ENCODE measurements at places on chromosomes 6 and 20. TPM values are rescaled to one million over a fixed set of nuclear protein-coding genes. Genes with fewer than 3 reads are reported as not detected.

GRCh38 chr6:90730151-90730673 is 143.3 kb upstream of the MAP3K7 start:
- DNase-seq: no peak

- no peak for DNase-seq
These were observed 92.7 kb downstream of the AGPAT4 start for GRCh38 chr6:161181121-161181520.

- DNase-seq: no peak
These were observed 684.4 kb upstream of the CITED2 start for GRCh38 chr6:140058863-140059262.

Gene THBS2
- total RNA-seq: 519 TPM

Gene MPC1
- 11.8 TPM for total RNA-seq

DNA sequence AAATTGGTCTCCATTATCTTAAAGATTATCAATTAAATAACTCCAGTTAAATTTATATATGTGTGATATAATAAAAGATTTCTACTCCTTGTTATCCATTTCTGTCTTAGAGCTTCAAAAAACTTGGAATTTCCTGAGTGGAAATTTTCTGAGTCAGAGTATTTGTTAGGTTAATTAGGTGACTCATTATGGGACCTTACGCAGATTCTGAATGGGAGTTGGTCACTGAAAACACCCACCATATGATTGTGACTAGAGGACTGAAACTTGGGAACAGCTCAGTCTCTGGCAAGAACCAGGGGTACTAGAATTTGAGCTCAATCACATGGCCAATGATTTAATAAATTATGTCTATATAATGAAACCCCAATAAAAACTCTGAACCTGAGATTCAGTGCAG is 125.4 kb upstream of the HMGCLL1 start:
- peak; percentile 73 for DNase-seq

DNA sequence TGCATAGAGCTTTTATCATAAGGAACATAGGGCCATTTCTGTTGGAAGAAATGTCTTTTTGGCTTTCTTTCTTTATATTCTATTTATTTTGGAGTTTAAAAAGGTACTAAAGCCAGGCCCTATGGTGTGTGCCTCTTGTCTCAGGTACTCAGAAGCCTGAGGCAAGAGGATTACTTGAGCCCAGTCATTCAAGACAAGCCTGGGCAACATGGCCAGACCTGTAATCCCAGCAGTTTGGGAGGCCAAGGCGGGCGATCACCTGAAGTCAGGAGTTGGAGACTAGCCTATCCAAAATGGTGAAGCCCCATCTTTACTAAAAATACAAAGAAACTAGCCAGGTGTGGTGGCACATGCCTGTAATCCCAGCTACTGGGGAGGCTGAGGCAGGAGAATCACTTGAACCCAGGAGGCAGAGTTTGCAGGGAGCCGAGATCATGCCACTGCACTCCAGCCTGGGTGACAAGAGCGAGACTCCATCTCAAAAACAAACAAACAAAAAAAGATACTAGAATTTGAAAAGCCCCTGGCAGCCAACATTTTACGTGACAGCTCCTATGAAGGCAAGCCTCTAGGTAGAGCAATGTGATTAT is 80.0 kb downstream of the CBFA2T2 start:
- no peak for DNase-seq

GRCh38 chr6:100818066-100818465 is 63.1 kb downstream of the ASCC3 start:
- no peak for DNase-seq

Gene EZR
- 41.3 TPM for total RNA-seq

Gene RGS17
- 7.8 TPM for total RNA-seq

Gene DACT2
- total RNA-seq: 0.98 TPM

DNA sequence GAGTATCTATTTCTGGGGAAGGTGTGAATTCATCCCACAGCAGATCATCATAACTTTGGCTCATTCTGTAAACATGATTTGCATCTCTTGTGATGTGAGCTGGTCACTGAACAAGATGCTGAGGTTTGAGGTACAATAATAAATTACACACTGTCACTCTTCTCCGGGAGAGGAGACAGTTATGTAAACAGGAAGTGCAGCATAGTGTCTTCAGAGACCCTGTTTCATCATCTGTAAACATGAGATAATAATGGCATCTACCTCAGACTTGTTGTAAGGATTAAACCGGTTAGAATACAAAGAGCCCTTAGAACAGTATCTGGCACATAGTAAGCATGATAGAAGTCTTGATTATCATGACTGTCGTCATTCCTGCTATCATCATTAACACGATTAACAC is 125.2 kb downstream of the TBC1D7 start:
- DNase-seq: no peak

- no peak for DNase-seq
These were observed 6.5 kb downstream of the GFOD1 start for GRCh38 chr6:13480631-13481501.

- no peak for DNase-seq
These were observed 229.9 kb upstream of the GRIK2 start for GRCh38 chr6:101163611-101164010.

DNA sequence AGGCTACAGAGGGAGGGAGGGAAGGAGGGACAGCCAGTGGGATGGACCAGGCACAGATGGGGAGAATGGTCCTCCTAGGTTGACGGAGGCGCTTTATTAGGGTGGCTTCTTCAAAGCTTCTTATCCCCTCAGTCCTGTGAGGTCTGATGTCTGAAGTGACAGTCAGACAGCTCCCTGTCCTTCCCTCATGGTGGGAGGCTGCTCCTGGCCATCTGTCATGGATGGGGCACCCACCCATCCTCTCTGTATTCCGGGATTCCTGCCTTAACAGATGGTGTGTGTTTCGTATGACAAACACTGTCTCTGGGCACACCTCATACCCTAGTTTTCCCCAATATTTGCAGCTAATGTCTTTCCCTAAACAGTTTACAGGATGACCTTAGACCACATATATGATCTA is 7.9 kb downstream of the RIN2 start:
- DNase-seq: no peak

GRCh38 chr6:133184798-133185372 is 56.3 kb upstream of the EYA4 start:
- DNase-seq: peak; percentile 72

GRCh38 chr6:27280064-27280539 is 32.0 kb downstream of the POM121L2 start:
- peak; percentile 61 for DNase-seq

DNA sequence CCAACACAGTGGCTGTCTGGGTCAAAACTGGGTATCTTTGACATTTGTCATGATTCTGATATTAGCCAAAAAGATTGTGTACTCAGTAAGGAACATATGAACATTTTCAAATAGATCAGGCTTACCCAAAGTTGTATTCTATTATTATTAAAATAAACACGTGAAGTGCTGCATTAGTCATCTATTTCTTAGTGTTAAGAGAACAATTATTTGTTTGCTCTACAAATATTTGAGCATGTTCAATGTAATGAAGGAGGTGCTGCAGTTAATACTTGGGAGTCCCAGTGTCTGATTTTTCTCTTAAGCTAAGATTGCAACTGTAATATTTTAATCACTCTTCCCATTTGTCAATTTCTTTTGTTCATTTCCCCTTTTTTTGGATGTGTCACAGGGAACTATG is 28.2 kb downstream of the CNR1 start:
- no peak for DNase-seq

GRCh38 chr6:68059899-68060298 is 575.2 kb upstream of the ADGRB3 start:
- peak; percentile 35 for DNase-seq

GRCh38 chr6:52995913-52996645 is 995 bp upstream of the GSTA4 start:
- peak; percentile 88 for DNase-seq

Gene PCSK2
- total RNA-seq: not detected

Gene GCNT2
- not detected for total RNA-seq

Gene PPP1R16B
- 0.33 TPM for total RNA-seq

GRCh38 chr6:45617441-45617840 is 239.7 kb upstream of the SUPT3H start:
- DNase-seq: no peak

GRCh38 chr6:149316108-149316727 is 1.3 kb upstream of the TAB2 start:
- no peak for DNase-seq

Gene MAPK14
- 72.5 TPM for total RNA-seq

Gene PDCD2
- total RNA-seq: 104 TPM

- DNase-seq: no peak
These were observed 1024.3 kb upstream of the EYS start for GRCh38 chr6:66731310-66731709.

- DNase-seq: no peak
These were observed 109.4 kb downstream of the FNDC1 start for GRCh38 chr6:159278626-159279025.

GRCh38 chr6:158868890-158869825 is 50.0 kb upstream of the EZR start:
- peak; percentile 54 for DNase-seq

DNA sequence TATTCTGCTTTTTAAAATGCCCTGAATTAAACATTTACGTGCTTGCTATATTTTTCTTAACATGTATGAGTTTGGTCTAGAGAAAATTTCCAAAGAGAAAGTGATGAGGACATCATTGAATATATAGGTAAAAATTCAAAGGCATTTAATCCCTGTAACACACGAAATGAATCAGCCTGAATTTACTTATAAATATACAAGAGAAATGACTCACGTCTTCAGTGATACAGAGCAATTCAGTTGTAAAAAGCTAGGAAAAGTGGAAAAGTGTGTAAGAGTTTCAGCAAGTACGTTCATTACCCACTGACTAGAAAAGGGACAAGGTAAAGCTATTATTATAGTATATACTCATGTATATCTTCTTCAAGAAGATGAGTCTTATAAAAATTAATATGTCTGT is 124.8 kb downstream of the HIVEP1 start:
- peak; percentile 49 for DNase-seq

- DNase-seq: no peak
These were observed 534.0 kb downstream of the KHDRBS2 start for GRCh38 chr6:61751986-61752385.

Gene CCN6
- total RNA-seq: not detected

DNA sequence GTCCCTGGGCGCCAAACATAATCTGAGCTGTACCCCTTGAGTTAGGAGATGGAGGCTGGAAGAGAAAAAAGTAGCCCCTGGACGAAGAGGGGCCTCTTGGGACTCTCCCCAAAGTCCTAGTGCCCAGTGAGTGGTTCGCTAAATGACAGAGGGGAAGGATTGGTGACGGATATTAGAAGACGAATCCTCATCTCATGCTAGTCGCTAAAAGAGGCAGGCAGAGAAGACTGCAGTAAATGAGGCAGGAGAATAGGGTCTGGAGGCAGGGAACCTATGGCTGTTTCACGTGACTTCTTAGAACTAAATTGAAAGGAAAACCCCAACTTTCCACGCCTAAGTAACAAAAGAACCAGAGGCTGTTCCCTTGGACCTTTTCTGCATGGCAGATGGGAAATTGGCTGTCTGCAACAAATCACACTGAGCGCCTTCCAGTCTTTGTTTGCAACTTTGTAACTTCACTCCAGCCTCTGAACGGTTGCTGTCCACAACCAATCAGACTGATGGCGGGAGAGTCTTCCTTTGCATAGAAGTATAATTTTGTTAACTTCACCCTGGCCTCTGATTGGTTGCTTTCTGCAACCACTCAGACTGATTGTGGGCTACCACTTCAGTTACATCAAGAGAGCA is 731 bp upstream of the RBL1 start:
- no peak for DNase-seq
